Uterus (tissue), 4 donors: ENCODE measurements at places on chromosomes 11 and 22. TPM values are rescaled to one million over a fixed set of nuclear protein-coding genes. Genes with fewer than 3 reads are reported as not detected.

DNA sequence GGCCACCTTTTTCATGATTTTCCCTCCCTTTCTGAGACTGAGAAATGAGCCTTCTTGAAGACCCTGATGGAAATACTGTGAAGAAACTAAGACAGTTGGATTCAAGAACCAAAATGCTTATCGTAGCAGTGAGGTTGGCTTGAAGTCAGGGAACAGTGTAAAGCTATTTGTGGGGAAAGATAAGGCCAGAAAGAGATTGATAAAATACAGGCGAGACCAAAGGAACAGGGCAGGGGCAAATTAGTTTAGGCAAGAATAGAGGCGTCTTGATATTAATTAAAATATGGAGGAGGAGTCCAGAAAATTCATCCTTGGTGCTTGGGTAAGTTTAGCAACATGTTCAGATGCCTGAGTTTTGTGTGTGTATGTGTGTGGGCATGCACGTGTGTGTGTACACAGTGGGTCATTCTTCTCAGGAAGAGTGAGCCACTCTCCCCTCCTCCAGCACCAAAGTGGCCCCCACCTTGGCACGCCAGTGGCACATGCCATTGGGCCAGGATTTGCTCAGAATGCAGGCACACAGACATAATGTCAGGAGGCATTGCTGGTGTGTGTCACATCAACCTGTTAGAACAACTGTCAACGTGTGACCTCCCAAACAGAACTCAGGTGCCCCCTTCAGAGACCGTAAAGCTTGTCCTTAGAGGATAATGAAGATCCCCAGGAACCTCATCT, 3.9 kb upstream of the EHF start:
- no peak for DNase-seq

CNGA4 gene
- total RNA-seq, result 0.26 TPM

PIH1D2 gene
- 0.51 TPM for total RNA-seq

AQP11 gene
- 6.9 TPM for total RNA-seq

DNA sequence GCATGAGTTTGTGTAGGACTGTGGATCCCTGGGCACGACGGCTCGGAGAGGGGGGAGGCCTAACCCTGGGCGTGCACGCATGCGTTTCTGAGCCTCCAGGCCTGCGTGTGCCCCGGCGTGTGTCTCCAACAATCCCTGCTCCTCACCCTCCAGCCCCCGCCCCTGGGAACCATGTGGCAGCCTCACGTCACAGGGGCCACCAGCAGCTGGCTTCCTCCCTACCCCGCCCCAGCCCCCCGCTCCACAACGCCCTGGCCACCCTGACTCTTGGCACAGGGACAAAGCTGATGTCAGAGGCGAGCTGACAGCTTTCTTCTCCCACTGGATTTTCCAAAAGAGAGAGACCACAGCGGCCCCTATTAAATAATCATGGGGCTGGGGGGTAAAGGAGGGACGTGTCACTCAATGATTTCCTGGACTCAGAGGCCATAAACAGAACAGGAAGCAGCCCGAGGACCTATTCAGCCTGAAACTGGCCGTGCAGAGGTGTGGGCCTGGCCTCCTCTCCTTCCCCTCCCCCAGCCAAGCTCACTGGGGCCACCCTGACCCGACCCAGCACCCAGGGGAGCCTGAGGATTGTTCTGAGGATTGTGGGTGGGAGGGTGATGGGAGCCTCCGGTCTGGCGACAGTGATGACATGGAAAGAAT, 6.8 kb upstream of the LIF start:
- DNase-seq, result peak; percentile 56

NCAM1 gene
- 204 TPM for total RNA-seq

GRCh38 chr11:826836-827145, 928 bp upstream of the CRACR2B start:
- no peak for DNase-seq

COPB1 gene
- total RNA-seq, result 110 TPM

DEPDC7 gene
- total RNA-seq, result 1.3 TPM

GRCh38 chr11:9073466-9074225, 17.8 kb downstream of the SCUBE2 start:
- no peak for DNase-seq

- DNase-seq, result no peak
Measured at GRCh38 chr11:79437981-79438630, 2.7 kb downstream of the TENM4 start.

CFAP300 gene
- total RNA-seq, result 8.4 TPM

BIK gene
- not detected for total RNA-seq

- DNase-seq, result peak; percentile 56
Measured at GRCh38 chr11:62879235-62879978, 1.3 kb upstream of the SLC3A2 start.

CCDC86 gene
- total RNA-seq, result 9.2 TPM

SERHL2 gene
- 9.9 TPM for total RNA-seq

DNA sequence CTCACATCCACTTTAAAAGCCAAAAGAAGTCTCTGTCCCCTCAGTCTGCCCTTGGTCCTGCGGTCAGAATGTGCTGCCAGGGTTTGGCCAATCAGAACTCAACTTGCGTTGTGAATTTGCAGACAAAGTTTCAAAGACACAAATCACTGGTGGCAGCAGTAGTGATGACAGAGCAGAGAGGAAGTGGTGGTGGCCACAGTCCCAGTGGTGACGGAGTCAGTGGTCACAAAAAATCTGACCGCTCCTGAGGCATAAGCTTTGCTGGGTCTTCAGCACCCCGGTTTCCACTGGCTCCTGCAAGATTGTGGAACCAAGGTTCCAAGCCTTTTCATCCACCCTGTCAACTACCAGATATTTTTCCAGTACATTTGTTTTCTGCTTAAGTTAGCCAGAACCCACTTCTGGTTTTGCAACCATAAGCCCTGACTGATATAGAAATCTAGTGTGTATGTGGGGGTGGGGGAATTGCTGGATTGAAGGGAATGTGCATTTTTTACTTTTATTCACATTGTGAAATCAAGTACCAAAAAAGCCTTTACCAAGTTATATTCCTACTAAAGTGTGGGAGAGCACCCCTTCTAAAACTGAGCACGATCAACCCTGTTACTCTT, 112.3 kb downstream of the TMPRSS5 start:
- no peak for DNase-seq

DNA sequence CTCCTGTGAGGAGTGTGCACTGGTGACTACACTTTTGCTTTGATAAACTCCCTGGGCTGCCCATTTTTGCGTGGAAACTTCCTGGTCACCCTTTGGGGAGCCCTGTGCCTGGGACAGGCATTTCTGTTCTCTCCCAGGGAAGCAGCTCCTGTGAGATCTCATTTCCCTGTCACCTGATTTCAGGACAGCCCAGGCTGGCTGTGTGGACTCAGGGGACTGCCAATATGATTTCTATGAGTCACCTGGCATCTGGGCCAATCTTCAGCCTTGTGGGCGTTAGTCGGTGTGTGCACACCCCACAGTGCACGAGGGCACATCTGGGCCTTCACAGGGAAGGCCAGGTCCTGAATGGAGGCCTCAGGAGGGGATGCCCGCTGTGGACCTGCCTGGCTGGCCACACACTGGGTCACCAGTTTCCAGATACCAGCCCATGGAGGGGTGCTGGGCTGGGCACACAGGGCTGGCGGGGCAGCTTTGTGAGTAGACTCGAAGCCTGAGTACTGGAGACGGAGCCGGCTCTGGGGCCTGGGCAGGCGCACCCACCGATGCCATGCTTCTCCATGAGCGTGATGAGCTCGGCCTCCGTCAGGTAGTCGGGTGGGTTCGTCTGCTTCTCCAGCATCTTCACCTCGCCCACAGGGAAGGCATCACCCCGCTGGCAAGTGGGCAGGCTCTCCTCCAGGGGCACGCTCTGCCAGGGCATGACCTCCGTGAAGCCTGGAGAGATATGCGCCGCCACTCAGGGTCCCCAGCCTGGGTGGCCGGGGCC, 9.4 kb upstream of the PPM1F start:
- DNase-seq, result no peak

DNA sequence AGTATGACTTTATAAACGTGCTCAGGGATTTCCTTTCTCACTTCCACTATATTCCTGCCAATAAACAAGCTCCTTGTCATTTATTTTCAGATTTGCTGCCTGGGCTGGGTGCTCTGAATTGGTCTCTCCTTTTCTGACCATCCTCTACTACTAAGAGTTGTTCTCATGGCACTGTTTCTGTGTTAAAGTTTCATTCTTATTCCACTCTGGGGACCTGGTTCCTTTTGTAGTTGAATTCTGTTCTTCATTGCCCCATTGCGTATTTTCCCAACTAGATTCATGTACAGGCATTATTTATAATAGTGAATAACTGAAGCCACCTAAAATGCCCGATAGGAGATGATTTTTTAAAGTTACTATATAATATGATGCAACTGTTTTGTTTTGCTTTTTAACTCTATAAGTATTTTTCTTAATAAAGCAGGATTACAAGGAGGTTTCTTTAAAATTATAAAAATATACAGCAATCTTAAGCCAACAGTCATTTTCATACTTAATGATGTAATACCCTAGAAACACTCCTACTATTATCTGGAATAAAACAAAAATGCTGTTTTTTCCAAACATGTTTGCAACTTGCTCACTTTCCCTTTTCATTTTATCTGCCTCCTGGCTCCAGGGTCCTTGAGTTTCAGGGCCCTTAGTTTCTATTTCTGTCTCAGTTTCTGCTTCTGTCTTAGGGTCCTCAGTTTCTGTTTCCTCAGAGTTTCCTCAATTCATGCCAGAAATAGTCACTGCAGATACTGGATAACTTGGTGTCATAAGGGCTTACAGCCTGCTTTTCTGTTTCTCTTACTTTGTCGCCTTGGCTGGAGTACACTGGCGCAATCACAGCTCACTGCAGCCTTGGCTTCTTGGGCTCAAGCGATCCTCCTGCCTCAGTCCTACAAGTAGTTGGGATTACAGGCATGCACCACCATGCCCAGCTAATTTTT, 9.8 kb upstream of the FUT4 start:
- no peak for DNase-seq

OR51V1 gene
- not detected for total RNA-seq

GRCh38 chr11:126426106-126426505, 70.6 kb downstream of the ST3GAL4 start:
- DNase-seq, result no peak

OR8D1 gene
- total RNA-seq, result not detected

DNA sequence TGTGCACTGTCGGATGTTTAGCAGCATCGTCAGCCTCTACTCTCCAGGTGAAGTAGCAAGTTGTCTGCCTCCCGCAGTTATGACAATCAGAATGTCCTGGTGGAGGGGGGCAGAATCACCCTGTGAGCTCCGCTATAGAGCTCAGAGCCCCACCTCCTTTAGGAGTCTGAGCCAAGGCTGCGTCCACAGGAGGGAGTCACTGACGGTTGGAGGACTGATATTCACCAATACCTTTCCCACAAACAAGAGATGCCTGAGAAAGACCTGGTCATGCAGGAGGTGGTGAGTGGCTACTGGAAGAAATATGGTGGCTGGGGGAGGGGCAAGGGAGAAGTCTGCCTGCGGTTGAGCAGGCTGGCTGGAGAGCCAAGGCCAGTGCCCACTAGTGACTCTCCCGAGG, 41.7 kb upstream of the ADA2 start:
- no peak for DNase-seq

- DNase-seq, result peak; percentile 64
Measured at GRCh38 chr11:75140269-75141138, 10.4 kb upstream of the SLCO2B1 start.

GRCh38 chr22:29072193-29072978, 449 bp upstream of the KREMEN1 start:
- DNase-seq, result peak; percentile 87

ARHGAP8 gene
- 4.4 TPM for total RNA-seq

PAMR1 gene
- 72.6 TPM for total RNA-seq

DNA sequence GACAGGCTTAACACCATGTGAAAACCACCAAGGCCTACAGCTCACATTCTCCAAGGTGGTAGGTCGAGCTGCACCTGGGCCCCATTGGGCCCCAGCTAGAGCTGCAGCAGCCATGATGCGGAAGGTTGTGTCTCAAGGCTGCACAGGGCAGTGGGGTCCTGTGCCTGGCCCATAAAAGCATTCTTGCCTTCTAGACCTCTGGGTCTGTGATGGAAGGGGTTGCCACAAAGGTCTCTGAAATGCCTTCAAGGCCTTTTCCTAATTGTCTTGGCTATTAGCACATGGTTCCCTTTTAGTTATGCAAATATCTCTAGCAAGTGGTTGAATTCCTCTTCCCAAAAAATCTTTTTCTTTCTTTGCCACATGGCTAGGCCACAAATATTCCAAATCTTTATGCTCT, 52.5 kb upstream of the C11orf58 start:
- DNase-seq, result no peak
